ENCODE measurements at places on chromosomes 11 and 22. TPM values are rescaled to one million over a fixed set of nuclear protein-coding genes. Genes with fewer than 3 reads are reported as not detected.

Gene DDIAS
- total RNA-seq: 2.0 TPM

Gene MEI1
- 0.64 TPM for total RNA-seq

Gene LMO2
- total RNA-seq: 2.7 TPM

Gene UCP2
- 91.1 TPM for total RNA-seq

Gene CARNS1
- 0.07 TPM for total RNA-seq

Gene OSBP2
- total RNA-seq: 18.3 TPM

All from glutamatergic neuron (in vitro differentiated cells).